ENCODE measurements at places on chromosomes 2 and 18.

DNA sequence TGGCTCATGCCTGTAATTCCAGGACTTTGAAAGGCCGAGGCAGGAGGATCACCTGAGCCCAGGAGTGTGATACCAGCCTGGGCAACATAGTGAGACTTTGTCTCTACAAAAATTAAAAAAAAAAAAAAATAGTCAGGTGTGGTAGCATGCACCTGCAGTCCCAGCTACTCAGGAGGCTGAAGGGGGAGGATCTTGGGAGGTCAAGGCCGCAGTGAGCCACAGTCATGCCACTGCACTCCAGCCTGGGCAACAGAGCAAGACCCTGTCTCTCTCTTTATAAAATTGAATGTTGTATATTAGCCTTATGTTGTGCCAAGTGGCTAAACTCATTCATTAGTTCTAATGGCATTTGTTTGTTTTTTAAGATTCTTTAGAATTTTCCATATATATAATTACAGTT lies 207.7 kb upstream of the COPS8 start:
- DNase-seq: no peak

DNA sequence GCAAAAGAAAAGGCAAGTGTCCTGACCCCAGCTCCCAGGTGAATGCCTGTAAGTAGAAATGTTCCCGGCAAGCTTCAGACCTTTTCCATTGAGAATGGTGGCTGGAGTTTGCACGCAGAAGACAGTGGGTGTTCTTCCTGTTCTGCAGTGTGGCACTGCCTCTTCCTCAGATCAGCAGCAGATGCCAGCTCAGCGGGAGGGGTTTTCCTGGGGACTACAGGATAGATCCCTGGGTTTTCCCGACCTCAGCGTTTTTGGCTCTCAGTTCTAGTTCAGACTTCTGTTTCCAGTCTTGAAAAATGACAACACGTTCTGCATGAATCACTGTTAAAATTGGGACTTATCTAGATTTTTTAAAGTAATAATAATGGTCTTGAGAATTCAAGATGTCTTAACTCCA lies 39.2 kb downstream of the GRHL1 start:
- no peak for DNase-seq

GRCh38 chr2:151156431-151156830 lies 105.2 kb downstream of the RBM43 start:
- no peak for DNase-seq

DNA sequence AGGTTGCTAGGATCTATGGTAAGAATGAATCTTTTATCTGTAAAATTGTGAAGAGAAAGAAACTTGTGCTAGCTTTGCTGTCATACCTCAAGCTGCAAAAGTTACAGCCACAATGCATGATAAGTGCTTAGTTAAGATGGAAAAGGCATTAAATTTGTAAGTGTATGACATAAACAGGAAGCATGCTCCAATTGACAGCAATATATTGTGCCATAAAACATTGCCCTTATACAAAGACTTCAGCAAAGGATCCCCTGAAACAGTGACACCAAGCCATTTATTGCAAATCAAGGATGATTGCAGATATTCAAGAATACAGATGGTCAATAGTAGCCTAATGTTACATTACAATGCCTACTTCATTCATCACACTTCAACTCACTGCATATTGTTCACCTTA lies 283.1 kb downstream of the CPS1 start:
- no peak for DNase-seq

GRCh38 chr2:168200930-168201583 lies 46.3 kb downstream of the STK39 start:
- DNase-seq: no peak

DNA sequence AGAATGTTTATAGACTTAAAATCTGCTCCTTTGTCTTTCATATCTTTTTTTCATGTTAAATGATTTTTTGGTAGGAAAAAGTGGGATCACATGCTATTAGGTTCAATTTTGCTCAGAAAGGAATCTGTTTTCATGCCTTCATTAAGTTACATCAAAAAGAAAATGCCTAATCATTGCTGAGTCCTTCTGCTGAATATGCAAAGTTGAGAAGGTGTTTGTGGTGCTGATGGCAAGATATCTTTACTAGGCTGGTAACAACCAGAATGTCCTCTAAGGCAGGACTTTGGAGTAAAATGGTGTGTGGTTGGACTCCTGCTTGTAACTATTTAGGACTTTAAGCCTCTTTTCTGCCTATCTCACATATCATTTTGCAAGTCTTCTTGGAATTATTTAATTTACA lies 88.3 kb downstream of the TRIB2 start:
- no peak for DNase-seq

- DNase-seq: no peak
Measured at GRCh38 chr2:17156086-17156485, 362.2 kb downstream of the RAD51AP2 start.

DNA sequence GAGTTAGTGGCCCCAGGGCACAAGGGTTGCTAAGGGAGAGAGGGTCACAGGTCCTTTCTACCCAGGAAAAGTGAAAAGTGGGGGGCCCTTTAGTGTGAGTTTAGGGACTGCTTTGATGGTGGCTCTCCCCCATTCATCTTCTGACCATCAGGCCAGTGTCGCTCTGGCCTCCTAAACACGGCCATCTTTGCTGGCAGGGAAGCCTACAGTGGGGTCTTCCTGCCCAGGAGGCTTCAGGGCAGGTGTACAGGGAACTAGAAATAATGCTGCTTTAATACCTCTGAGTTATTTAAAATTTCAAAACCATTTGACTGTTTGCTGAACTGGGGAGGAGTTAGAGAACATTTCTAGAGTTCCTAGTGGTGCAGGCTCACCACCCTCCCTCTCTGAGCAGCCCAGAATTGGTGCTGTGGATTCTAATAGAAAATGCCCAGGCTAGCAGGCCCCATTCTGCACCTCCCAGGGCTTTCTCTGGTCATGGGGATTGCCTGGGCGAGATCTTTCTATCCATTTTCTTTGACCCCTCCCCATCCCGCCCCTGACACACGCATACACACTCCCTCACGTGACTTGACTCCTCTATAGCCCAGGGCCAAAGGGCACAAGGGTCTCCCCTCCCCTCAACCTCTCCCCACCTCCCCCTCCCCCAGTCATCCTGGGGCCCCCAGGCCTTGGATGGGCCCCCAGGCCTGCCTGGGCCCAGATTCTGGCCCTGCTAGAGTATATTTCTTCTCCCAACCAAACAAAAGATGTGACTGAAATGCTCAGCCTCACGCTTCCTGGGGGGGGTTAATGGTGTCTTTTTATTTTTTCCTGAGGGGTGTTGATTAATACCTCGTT lies 3.1 kb downstream of the PKDCC start:
- DNase-seq: no peak

- no peak for DNase-seq
Measured at GRCh38 chr2:5539282-5540165, 152.7 kb upstream of the SOX11 start.

DNA sequence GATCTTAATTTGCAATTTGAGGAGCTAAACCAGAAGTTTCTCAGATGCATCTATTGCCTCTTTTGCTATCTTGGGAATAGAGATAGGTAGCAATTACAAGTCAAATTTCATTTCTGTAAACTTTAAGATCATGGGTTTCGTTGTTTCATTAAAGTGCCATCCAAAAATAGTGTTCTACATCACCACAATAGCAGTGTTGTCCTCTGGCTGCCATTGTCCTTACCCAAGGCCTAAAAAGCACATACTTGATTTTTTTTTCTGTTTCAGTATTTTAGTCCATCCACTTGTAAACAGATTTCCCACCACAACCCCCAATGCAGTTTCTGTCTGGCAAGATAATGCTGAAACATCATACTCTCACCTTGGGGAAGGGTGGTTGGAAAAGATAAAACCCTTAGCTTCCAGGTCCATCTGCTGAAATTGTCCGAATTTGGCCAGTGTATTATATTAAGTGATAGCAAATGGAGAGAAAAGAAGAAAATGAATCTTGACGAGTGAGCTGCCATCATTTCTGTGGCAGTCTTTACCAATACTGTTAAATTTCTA lies 136.2 kb downstream of the LCLAT1 start:
- DNase-seq: no peak

DNA sequence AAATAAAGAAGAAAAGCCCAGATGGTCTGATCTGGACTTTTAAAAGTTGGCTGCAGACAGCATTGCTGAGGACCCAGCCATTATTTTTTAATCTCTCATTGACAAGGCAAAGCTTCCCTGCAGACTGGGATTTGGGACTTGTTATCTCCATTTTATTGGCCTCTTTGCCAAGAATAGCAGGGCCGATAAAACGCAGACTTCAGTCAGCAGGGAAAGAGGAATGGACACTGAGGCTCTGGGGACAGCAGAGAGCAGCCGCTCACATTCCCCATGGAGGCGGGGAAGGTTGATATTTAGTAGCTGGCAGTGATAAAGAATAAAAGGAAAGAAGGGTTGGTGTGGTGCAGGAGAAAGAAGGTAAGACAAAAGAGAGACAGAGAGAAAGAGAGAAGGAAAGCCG lies 350.1 kb upstream of the PIK3C3 start:
- DNase-seq: no peak

GRCh38 chr2:200929334-200930249 lies 33.9 kb downstream of the ORC2 start:
- no peak for DNase-seq

DNA sequence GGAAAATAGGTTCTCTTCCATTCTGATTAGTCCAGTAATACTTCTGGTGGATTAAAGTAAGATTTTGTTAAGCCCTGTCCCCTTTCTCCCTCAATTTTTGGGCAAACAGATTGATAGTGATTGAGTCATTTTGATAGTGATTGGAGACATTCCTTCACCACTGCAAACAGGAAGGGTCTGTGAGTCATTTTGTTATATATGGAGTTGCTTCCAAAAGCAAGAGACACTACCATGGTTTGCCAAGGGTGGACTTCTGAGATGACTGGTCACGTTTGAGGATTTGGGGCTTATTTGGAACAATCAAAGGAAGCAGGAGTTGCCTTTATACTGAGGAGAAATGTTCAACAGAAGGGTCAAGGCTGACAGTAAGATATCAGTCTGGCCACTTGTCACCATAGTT lies 249.9 kb downstream of the PARD3B start:
- DNase-seq: no peak

DNA sequence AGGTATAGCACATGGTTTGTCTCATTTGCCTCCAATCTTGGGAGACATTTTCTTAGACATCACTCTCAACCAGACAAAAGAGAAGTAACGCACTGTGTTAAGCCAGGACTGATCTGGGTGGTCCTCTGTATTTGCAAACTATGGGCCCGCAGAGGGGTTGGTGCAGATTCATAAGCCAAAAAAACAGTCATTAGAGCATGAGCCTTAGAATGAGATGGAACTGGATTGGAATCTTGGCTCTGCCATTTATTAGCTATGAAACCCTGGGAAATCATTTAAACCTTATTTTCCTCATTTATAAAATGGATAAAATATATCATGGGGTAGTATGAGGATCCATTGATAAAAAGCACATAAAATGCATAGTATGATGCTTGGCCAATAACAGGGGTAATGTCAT lies 213.5 kb upstream of the APCDD1 start:
- no peak for DNase-seq

GRCh38 chr2:223576873-223577272 lies 25.3 kb downstream of the SCG2 start:
- no peak for DNase-seq

- no peak for DNase-seq
Measured at GRCh38 chr2:128593879-128594650, 275.4 kb upstream of the HS6ST1 start.

- no peak for DNase-seq
Measured at GRCh38 chr2:230694241-230694640, 18.4 kb upstream of the CAB39 start.

DNA sequence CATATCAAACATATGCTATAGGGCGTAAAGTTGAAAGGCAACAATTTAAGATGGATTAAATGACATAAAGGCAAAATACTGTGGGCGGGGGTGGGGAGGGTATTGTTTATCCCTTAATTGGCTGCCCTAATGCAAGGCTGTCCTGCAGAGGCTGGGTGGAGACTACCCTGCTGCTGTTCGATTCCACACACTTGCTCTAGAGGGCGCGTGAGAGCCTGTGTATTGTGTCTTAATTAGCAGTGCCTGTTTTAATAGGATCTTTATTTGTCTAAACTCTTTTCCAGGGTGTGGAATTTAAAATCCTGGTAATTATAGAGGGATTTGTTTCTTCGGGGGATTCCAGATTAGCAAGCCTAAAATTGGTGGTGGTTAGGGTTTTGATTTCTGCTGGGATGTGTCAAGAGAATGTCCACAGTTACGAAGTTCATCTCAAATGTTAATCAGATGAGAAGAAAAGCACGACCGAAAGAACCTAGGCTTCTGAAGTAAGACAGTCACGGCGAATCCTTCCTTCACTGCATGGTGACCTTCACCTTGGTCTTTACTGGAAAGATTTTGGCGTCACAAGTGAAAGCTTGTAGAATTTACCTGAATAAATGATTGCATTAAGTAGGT lies 103.5 kb upstream of the MAP3K20 start:
- DNase-seq: peak; percentile 4

DNA sequence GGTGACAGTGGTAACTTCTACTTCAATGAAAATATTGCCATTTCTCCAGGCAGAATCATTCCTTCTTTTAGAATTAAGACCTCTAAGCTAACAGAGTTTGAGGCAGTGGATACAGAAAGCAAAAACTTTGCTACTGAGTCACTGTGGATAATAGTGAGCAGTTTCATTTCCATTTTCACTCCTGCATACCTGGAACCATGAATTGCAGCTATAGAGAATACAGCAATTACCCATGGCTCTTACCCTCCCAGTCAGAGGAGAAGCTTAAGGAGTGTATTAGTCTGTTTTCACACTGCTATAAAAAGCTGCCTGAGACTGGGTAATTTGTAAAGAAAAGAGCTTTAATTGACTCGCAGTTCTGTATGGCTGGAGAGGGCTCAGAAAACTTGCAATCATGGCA lies 531.4 kb upstream of the CNTNAP5 start:
- no peak for DNase-seq

DNA sequence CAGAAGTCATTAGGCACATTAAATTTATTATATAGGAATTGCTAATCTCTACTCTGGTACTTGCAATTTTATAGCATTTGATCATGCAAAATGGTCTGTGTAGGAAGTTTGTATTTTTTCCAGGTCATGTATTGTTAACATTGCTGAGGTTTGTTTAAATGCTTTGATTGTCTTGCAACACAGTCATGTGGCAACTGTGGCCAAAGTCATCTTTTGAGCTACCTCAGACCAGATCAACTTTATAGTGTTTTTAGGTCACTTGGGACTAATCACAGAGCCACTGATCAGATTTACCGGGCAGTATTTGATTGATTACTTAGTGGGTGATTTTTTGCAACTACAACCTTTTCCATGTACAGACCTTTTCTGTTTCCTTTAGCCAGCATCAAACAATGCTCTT lies 3.7 kb downstream of the SERPINB5 start:
- no peak for DNase-seq

GRCh38 chr2:203889542-203889941 lies 22.0 kb downstream of the CTLA4 start:
- no peak for DNase-seq

- no peak for DNase-seq
Measured at GRCh38 chr18:79797518-79798345, at the start of gene KCNG2. Gene KCNG2, plus strand, starts transcription at chr18:79797938. Its CDS starts 65,730 bp downstream, at chr18:79863668.

DNA sequence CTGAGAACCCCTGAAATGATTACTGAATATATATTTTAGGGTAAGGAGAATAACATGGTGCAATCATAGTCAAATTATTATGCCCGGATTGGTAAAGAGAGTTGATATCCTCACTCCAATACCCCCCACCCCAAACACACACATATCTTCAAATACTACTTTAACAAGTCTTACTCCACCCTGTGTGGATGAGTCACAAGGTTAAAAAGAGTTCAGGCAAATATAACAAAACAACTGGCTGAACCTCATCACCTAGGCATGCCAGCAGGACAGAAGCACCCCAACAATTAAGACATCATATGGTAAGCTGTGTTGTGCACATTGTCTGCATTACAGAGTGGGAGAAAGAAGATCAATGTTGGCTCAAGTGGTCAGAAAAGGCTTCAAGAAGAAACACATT lies 857.4 kb downstream of the TDRD15 start:
- DNase-seq: no peak

GRCh38 chr2:217409949-217410680 lies 550.3 kb upstream of the TNP1 start:
- DNase-seq: no peak
